ENCODE measurements at places on chromosomes 13 and 19.

DNA sequence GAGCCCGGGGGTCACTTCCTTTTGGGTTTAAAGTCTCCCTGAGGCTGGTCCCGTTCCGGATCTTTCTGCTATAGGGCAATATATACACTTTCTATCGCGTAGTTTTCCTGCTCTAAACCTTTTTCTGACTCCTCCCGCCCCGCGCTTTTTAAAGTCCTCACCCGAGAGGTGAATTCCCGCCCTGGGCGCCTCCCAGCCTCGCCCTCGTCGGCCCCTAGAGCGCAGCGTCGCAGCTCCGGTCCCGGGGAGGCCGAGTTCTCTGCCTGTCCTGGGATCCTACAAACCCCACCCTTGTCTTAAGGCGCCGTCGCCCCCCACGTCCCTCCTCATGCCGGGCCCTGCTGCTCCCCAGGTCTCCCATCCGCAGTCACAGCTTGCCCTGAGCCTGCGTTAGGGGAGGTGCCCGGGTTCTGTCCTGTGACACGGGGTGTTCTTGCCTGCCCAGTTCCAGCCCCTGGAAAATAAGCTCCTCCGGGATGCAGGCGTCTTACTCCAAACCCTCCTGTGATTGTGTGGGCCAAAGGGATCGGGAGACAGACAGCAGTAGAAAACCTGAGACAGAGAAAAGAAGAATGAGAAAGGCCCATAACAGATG is 491 bp downstream of the ZNF525 start:
- peak; percentile 47 for DNase-seq

DNA sequence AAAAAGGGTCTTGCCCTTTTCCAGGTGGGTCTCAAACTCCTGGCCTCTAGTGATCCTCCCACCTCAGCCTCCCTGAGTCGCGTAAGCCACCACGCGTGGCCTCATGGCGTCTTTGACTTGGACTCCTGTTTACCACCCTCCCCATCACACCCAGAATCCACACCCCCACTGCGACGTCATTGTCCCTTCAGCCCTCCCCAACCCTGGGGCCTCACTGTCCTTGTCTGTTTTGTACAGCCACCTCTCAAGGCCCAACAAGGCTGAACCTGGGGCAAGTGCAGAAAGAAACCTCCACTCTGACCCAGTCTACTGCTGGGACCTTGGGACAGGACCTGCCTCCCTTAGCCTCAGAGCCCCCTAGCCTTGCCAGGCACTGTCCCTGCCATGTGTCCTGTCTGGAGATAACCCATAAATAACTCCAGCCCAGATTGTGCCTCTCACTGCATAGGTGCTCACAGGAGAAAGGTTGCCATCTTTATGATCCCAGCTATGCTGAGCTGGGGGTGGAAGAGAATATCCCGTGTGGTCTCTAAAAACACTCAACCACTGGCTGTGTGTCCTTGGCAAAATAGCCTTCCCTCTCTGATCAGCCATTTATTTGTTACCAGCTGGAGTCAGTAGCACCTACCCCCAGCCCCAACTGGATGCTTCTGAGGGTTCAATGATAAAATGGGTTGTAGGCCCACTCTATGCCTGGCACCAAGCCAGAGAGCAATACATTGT is 1.8 kb upstream of the IFI30 start:
- no peak for DNase-seq

DNA sequence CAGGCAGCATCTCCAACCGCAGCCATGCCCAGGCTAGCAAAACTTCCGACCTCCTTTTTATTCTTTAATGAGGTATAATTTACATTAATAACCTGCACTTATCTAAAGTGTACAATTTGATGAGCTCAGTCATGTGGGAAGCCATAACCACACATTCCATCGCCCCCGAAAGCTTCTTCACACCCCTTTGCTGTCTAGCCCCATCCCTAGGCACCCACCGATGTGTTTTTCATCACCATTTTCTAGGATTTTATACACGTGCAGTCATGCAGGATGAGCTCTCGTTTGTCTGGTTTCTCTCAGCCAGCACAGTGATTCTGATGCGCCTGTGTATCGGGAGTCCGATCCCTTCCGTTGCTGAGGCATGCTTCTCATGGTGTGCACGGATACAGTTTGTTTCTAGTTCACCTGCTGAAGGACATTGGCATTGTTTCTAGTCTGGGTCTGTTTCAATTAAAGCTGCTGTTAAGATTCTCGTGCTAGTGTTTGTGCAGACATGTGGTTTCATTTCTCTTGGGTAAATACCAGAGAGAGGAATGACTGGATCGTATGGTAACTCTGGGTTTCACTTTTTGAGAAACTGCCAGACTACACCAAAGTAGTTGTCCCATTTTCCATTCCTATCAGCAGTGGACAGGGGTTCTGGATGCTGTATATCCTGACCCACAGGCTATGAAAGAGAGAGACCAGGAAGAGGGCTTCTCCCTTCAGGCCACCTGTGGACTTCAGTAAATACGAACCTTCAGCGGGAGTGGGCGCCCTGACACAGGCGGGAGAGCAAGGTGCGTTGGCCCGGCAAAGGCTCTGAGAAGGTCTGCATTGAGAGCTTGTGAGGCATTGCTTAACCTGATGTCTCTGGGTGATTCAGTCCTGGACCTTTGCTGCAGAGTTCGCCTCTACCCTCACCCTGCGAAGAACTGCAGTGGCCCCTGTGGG is 4.9 kb downstream of the AP1M1 start:
- DNase-seq: no peak

GRCh38 chr19:50258918-50259372 is 55.5 kb downstream of the MYH14 start:
- no peak for DNase-seq

DNA sequence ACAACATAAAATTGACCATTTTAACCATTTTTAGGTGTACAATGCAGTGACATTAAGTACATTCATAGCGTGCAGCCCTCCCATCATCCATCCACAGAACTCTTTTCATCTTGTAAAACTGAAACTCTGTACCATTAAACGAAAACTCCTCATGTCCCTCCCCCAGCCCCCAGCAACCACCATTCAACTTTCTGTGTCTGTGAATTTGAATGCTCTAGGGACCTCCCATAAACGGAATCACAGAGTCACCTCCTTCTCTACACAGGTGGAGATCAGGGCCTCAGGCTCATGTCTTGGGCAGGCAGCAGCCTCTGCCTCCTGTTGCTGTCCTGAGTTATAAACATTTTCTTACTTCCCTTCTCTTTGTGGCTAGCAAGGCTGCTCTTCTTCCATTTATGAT is 7.3 kb upstream of the CCNE1 start:
- no peak for DNase-seq

DNA sequence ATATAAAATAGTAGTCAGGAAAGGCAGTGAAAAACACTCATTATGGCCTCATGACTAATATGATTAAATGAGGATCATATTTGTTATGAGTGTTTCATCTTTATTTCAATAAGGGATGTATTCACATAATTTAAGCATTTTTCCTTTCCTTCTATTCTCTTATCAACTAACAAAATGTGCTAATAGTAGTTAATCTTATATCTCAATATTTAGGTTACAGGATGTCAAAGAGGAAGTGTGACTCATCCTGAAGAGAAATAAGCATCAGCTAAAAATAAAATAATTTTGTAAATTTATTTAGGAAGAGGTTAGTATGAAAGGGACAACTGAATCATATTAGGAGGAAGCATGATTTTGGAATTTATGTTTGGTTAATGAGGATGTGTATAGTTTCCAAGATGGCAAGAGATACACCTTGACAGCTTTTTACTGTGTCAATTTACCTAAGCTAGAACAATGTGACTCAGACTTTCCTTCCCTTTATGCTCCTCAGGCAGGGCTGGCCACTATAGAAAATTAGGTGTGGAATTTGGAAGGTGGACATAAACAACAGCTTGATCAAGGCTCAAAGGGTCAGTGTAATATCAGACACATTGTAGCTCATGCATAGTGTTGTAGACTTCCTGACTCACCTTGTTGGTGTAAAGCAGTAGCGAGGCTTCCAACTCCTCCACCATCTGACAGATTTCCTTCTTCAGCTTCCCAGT is 172.7 kb downstream of the SLITRK1 start:
- DNase-seq: no peak

- DNase-seq: no peak
Measured at GRCh38 chr19:54572696-54573311, 786 bp upstream of the LILRA2 start.

DNA sequence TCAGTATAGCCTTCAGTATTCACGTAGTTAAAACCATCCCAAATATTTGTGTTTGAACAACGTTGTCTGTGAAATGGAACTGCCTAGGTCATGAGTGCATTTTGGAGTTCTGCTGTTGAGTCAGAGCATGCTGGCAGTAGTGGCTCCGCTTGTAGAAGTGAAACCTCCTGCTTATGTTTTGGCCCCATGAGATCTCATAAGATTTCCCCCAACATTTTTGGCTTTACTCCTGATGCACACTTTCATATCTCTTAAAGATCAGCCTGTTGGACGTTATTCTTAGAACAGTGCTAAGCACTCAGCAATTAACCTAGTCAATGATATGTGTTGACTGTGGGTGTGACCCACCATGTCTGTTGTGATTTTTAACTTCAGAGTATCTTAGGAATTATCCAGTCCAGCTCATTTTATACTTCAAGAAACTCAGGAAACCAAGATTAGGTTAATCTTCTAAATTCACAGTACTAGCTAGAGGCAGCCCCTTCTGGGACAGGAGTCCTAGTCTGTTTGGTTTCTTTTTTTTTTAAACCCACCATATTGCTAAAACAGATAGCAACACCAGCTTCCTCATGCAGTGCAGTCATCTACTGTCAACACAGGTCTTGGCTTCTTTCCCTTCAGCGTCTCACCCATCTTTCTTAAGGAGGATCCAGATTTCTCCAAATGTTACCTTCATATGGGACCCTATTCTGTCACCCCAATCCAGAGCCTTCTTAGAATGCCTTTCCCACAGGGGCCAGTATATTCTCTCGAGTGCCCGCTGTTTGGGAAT is 26.2 kb downstream of the RAP2A start:
- DNase-seq: no peak

DNA sequence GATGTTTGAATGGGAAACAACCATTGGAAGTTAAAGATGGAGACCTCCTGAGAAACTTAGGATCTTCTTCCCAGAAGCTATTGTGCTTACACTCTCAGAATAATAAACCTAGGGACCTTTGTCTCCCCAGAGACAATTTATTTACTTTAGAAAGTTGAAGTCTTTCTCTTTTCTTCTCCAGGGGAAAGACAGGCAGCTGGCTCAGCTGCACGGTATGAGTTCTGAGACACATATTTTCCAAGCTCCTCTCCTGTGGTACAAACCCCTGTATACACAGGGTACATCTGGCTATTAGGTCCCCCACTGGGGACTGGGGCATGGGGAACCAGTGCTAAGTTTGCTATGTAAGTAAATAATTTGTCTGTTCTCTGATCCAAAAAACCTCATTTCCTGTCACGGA is 67.5 kb upstream of the POSTN start:
- DNase-seq: no peak

- DNase-seq: no peak
Measured at GRCh38 chr13:113897966-113898365, 34.1 kb upstream of the GAS6 start.

GRCh38 chr19:17797424-17798201 is 2.7 kb downstream of the B3GNT3 start:
- peak; percentile 94 for DNase-seq

- no peak for DNase-seq
Measured at GRCh38 chr13:36154567-36155291, 23.5 kb upstream of the DCLK1 start.

DNA sequence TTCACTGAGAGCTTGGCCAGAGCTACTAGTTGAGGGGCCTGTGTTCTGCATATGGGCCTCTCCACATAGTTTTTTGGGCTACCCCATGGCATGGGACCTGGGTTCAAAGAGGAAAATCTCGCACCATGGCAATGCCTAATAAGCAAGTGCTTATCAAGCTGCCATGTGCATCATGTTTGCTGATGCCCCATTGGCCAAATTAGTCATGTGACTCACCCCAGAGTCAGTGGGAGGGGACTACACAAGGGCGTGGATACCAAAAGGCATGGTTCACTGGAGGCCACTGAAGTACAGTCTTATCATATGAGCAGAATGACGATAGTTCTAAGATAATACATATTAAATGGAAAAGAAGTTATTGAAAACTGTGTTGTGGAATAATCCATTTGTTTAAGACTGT is 214.8 kb downstream of the LMO7 start:
- no peak for DNase-seq

DNA sequence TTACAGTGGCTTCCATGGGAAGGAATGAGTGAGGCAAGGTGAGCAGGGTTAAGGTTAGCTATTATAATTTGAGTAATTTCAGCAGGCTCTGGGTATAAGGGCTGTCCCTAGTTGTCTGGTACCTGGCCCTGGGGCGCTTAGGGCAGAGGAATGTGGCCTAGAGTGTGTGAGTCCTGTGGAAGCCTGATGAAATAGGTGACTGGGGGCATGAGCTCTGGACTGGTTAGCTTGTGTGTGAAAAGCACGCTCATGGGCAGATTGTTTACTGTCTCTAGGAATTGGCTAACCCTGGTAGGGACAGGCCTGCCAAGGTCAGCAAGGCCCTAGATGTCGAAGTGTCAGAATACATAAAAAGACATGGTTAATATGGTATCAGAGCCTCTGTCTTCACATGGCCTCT is 42.5 kb downstream of the SPRYD7 start:
- DNase-seq: no peak

GRCh38 chr19:45693106-45693788 is 781 bp downstream of the QPCTL start:
- DNase-seq: peak; percentile 71

DNA sequence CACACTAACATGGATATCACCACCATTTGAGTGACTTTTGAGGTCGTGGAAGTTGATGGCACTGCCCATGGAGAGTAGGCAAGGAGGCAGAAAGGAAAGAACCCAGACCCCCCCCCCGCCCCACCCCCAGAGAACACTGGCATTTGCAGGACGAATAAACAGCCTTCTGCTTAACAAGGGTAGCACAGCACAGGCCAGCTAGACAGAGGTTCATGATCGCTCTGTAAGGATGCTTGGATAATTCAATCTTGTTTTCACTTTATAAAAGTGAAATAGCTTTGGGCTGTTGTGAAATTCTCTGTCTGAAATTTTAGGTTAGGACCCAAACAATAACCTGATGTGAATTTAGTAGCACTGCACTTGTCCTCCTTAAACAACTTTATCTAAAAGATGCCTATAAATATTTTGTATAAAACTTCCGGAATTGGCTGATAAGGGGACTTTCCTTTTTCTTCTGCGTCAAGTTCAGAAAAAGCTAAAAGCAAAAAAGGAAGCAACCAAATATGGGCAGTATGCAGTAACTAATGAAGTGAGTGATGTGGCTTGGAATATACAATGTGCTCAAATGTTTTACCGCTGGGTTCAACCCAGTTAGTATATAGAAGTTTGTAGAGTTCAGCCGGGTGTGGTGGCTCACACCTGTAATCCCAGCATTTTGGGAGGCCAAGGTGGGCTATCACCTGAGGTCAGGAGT is 163.7 kb downstream of the SHISA2 start:
- no peak for DNase-seq

Measured in M059J (cell line).